Fibroblast of upper back skin (primary cell): ENCODE measurements at places on chromosomes 7 and 10.

DNA sequence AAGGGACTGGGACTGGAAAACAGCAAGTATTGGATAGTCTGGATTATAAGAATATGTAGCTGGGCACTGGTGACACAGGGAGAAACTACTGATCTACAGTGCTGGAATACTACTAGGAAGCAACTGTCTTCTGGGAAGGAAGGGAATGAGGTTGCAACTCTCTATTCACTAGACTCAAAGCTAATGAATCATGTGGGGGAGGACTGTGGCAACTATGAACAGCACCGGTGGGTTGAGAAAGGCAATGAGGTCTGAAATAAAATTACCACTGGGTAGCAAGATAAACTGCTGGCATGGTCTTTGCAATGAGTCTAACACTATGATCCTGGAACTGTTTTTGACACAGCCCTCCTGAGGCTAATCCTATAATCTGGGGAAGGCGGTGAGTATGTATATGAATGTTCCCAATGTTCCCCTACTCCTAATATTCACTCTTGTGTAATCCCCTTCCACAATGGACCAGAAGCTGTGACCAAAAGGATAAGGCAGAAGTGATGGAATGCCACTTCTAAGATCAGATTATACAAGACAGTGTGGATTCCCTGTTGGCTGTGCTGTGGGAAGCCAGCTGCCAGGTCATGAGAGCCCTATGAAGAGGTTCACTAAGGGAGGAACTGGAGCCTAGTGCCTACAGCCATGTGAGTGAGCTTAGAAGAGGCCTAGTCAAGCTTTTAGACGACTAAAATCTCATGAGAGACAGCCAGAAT is 101.3 kb upstream of the DNAJB12 start:
- DNase-seq: peak; percentile 1

GRCh38 chr7:140390034-140390433 is 8.3 kb downstream of the SLC37A3 start:
- no peak for DNase-seq

- peak; percentile 55 for DNase-seq
Observed at GRCh38 chr10:124063750-124064603, 29.4 kb downstream of the CHST15 start.

DNA sequence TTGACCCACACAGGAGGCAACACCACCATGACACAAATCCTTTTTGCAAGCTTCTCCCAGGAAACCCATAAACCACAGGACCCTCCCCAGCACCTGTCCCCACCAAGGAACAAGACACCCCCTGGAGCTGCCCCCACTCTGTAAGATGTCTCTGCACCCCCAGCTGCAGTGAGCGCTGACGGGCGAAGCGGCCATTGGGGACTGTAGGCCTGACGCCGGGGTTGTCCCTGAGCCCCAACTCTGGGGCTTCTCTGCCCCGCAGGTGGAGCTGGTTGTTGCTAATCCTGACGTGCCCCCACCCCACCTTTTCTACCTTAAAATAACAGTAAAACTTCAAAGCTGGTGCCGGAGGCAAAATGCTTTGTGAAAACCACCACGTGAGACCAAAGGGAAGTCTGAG is 94.7 kb upstream of the PPP2R2D start:
- DNase-seq: no peak

- DNase-seq: peak; percentile 1
Observed at GRCh38 chr10:109126016-109126415, 797.3 kb downstream of the XPNPEP1 start.

DNA sequence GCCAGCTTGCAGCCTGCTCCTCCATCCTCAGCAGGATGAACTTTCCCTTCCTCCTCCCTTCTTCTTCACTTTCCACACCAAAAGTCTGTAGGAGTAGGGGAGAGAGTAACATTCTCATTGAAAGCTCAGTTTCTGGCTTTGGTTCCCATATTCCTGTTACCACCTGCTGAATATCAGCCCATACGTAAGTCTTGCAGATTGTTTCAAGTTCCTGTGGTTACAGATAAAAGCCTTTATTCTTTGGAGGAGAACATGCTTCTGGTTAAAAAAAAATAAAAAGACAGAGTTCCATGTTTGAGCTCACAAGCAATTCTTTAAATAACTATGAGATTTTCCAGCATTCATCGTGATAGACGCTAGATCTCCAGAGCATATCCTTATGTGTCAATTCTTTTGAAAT is 637.3 kb downstream of the SUGCT start:
- peak; percentile 57 for DNase-seq

DNA sequence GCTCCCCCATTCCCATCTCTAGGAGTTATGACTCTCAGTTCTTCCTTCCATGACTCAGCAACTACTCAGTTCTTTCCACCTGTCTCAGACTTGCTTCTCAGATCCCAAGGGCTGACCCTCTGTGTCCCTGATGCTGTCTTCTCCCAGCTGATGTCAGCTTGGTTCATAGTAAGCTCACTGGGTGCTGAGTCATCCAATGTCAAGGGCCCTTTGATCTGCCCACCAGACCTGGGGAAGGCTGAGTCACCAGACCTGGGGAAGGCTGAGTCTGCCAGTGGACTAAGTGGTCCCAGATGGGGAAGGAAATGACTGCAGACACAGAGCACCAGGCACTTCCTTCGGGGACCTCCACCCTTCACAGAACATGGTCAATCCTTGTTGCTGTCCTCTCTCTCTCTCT is 76.1 kb upstream of the ZEB1 start:
- DNase-seq: peak; percentile 98

DNA sequence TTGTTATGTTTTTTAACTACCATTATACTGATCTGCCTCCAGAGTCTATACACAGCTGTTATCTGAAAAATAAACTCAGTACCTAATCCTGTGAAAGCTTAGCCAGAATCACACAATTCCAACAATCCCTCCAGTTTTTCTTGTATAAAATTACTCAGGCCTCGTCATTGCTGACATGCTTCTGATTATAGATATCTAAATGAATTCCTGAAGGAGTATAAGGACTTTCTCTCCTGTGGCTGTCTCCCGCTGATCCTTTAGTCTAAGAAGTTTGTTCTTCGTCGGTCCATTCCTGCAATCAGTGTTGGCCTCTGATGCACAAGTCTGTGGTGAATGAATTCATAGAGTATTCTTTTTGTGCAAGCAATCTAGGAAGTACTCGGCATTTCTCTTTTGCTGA is 288.9 kb upstream of the SEMA3C start:
- DNase-seq: peak; percentile 21

DNA sequence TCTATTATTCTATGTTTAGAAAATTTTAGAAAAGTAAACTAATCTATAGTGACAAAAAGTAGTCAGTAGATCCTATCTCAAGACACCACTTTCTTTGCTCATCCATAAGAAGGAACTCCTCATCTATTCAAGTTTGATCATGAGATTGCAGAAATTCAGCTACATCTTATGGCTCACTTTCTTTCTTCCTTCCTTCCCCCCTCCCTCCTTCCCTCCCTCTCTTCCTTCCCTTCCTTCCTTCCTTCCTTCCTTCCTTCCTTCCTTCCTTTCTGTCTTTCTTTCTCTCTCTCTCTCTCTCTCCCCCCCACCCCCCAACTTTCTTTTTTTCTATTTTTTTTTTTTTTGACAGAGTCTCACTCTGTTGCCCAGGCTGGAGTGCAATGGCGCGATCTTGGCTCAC is 35.3 kb upstream of the SRPK2 start:
- no peak for DNase-seq

GRCh38 chr10:9824631-9825071 is 1193.0 kb upstream of the CELF2 start:
- no peak for DNase-seq

DNA sequence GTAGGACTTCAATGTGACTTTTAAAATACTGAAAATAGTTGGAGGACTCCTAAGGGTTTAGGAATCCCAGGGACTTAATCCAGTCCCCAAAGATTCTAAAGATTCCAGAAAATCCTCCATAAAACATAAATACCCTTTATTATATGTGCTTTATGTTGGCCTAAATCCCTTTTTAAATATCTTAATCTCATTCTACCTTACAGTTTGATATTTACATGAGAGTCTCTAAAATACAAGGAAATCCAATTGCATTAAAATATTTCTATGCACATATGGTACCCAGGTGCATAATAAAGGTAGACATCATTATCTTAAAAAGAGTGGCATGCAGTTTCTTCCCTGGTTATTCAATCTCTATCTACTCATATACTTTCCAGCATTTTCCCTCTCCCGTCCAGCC is 51.8 kb downstream of the BPGM start:
- DNase-seq: no peak
